ENCODE measurements at places on chromosomes 2 and 18.

DNA sequence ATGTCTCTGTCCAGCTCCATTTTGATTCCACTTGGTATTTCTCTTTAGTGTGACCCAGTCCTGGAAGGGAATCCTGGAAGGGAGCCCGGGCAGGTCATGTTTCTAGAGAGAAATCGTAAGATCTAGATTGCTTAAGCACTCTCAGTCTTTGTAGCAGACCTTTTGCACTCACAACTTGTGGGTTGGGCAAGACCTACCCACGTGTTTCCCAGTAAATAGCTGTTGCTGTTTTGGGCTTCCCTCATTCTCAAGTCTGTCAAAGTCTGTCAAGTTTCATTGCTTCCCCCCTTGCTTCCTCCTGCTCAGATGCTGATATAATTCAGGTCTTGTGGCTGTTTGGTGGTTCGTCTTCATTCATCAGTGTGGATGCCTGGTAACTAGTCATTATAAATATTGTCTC is 17.4 kb upstream of the NEMP2 start:
- DNase-seq = peak; percentile 65

DNA sequence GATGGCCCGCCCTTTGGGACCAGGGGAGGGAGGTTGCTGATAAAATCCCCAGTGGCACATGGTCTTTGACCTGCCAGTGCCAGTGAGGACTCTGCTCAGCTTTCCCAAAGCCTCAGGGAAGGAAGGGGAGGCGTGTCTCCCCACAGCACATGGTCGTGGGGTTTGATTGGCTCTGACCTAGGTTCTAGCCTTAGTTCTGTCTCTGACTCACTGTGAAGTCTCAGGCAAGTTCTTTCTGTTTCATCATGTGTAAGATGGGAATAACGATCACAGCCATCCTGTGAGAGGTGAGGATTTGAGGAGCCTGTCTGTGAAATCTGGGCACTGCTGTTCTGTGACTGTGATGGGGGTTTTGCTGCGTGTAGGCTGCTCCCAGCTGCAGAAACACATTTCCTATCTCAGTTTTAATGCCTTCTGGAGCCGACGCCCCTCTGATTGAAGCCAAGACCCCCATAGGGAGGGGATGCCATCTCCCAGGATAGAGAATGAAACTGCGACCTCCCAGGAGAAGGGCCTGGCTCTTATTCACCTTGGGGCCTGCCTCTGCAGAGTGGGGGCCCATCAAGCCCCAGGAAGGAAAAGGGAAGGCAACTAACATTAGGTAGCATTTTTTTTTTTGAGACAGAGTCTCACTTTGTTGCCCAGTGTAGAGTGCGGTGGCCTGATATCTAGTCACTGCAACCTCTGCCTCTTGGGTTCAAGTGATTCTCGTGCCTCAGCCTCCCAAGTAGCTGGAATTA is 84.0 kb downstream of the DDX1 start:
- DNase-seq = no peak

- no peak for DNase-seq
Observed at GRCh38 chr2:134657650-134658250, 61.0 kb downstream of the TMEM163 start.

- DNase-seq = no peak
Observed at GRCh38 chr18:23998820-23999219, 15.7 kb upstream of the TTC39C start.

GRCh38 chr2:157722580-157723234 is 94.0 kb upstream of the ACVR1C start:
- peak; percentile 25 for DNase-seq
